ENCODE measurements at places on chromosomes 6 and 20. TPM values are rescaled to one million over a fixed set of nuclear protein-coding genes. Genes with fewer than 3 reads are reported as not detected.

DNA sequence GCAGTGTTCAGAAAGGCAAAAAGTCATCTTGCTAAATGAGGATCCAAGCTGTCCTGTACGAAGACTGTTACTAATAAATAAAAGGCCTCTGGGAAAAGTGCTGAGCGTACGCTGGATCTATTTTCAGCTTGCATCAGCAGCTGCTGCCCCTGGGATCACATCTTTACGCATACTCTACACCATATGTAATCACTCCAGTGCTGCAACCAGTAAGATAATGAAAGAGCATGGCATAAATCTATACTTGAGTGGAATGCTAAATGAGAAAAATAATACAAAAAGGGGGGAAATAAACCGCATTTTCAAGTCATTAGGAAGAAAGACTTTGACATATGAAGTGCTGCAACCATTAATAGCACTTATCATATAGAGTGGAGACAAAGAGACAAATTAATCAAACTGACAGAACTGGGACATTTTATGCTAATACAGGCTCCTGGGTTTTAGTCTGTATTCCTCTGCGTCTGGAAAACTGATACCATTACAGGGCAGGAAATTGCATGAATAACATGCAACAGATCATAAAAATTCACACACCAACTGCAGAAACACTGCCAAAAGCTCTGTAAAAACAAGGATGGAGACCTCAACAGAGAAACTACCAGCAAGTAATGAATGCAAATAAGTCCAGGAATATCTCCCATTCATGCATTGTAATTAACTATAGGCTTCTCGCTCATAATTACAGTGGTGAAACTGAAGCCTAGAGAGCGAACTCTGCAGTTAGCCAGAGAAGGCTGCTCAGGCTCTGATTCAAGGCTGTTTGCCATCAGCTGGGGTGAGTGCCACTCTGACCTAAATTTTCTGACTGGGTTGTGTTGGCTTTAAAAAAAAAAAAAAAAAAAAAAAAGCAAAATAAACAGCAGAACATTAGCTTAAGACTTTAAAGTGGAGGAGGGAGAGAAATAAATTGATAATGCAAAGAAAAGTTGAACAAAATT is 83.8 kb downstream of the GJA10 start:
- no peaks in the 10 kb centered on the region for H3K36me3 ChIP-seq
- H3K4me1 ChIP-seq, result no peaks in the 10 kb centered on the region
- H3K27me3 ChIP-seq, result no peaks in the 10 kb centered on the region
- H3K4me3 ChIP-seq, result no peak overlapping the region

DNA sequence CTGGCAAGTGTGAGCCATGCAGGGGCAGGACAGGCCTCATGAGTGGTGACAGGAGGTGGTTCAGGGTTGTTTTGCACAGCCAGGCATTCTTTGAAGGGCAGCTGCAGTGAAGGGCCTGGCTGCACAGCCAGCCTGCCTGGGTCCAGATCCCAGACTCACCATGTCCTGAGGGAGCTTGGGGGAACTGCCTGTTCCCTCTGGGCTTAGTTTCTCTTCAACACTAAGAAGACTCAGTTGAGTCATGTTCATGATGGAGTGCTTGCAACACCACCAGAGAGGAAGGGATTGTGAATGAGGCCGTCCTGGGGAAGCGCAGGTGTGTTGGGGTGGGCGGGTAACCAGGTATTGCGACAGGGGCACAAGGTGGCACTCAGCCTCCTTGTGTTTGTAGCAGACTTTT is 102.4 kb downstream of the CDH26 start:
- peaks cover 21% of the 10 kb centered on the region for H3K4me1 ChIP-seq
- DNase-seq, result no peak

DNA sequence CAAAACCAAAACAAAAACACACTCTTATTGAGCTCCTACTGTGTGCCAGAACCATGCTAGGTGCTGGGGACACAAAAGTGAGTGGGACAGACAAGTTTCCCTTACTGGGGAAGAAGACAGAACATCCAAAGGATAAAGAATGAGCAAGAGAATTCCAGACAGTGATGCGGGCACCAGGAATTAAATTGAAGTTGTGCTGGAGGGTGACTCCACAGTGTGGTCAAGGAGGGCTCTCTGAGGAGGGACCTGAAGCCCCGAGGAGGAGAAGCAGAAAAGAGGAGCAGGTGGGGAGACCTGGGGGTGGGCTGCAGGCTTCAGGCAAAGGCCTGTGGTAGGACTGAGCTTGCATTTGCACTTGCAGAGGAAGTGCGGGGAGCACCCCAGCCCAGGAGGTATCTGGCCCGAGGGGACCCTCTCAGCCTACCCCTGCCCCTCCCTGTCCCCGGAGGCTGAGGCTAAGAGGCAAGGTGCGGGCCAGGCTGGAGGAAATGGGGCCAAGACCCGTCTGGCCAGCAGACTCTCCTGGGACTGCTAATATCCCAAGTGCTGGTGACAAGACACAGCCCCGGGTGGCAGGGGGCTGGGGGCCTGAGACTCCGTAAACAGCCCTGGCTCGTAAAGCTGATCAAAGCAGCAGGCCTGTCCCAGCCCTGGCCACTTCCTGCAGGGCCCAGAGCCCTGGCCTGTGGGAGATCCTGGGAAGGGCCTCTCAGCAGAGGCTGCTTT is 57.1 kb downstream of the SNAI1 start:
- H3K27ac ChIP-seq, result no peak overlapping the region
- DNase-seq, result no peak
- no peaks in the 10 kb centered on the region for H3K36me3 ChIP-seq
- H3K4me3 ChIP-seq, result no peak overlapping the region
- H3K27me3 ChIP-seq, result no peaks in the 10 kb centered on the region
- no peaks in the 10 kb centered on the region for H3K4me1 ChIP-seq

GRCh38 chr6:112574190-112574589 is 227.1 kb downstream of the RFPL4B start:
- H3K27me3 ChIP-seq, result no peaks in the 10 kb centered on the region
- DNase-seq, result no peak
- no peak overlapping the region for H3K27ac ChIP-seq
- no peak overlapping the region for H3K4me3 ChIP-seq
- H3K4me1 ChIP-seq, result no peaks in the 10 kb centered on the region

GRCh38 chr6:37171970-37172812 is 2.2 kb downstream of the PIM1 start:
- DNase-seq, result peak; percentile 98
- H3K36me3 ChIP-seq, result peaks cover 18% of the 10 kb centered on the region
- peak overlapping the region; percentile 78 for H3K4me3 ChIP-seq

- H3K4me3 ChIP-seq, result no peak overlapping the region
- no peaks in the 10 kb centered on the region for H3K4me1 ChIP-seq
- H3K27ac ChIP-seq, result no peak overlapping the region
- no peak for DNase-seq
Measured at GRCh38 chr6:57029213-57029612, 17.3 kb upstream of the KIAA1586 start.

- no peaks in the 10 kb centered on the region for H3K27me3 ChIP-seq
- H3K4me3 ChIP-seq, result no peak overlapping the region
- H3K4me1 ChIP-seq, result peaks cover 5% of the 10 kb centered on the region
Measured at GRCh38 chr20:4916971-4917881, 84.1 kb downstream of the SLC23A2 start.

GRCh38 chr20:54502179-54502578 is 26.8 kb downstream of the DOK5 start:
- no peak overlapping the region for H3K4me3 ChIP-seq
- H3K27me3 ChIP-seq, result no peaks in the 10 kb centered on the region
- H3K4me1 ChIP-seq, result no peaks in the 10 kb centered on the region
- no peaks in the 10 kb centered on the region for H3K36me3 ChIP-seq
- H3K27ac ChIP-seq, result no peak overlapping the region

- no peak for DNase-seq
- no peaks in the 10 kb centered on the region for H3K36me3 ChIP-seq
- H3K27ac ChIP-seq, result no peak overlapping the region
- no peaks in the 10 kb centered on the region for H3K4me1 ChIP-seq
- no peak overlapping the region for H3K4me3 ChIP-seq
- no peaks in the 10 kb centered on the region for H3K27me3 ChIP-seq
Measured at GRCh38 chr6:50098641-50098993, 48.9 kb upstream of the DEFB112 start.

GRCh38 chr6:168272415-168273325 is 46.9 kb downstream of the DACT2 start:
- H3K36me3 ChIP-seq, result no peaks in the 10 kb centered on the region
- H3K4me1 ChIP-seq, result no peaks in the 10 kb centered on the region
- DNase-seq, result no peak
- H3K4me3 ChIP-seq, result no peak overlapping the region
- peaks cover 7% of the 10 kb centered on the region for H3K27me3 ChIP-seq
- H3K27ac ChIP-seq, result no peak overlapping the region

DNA sequence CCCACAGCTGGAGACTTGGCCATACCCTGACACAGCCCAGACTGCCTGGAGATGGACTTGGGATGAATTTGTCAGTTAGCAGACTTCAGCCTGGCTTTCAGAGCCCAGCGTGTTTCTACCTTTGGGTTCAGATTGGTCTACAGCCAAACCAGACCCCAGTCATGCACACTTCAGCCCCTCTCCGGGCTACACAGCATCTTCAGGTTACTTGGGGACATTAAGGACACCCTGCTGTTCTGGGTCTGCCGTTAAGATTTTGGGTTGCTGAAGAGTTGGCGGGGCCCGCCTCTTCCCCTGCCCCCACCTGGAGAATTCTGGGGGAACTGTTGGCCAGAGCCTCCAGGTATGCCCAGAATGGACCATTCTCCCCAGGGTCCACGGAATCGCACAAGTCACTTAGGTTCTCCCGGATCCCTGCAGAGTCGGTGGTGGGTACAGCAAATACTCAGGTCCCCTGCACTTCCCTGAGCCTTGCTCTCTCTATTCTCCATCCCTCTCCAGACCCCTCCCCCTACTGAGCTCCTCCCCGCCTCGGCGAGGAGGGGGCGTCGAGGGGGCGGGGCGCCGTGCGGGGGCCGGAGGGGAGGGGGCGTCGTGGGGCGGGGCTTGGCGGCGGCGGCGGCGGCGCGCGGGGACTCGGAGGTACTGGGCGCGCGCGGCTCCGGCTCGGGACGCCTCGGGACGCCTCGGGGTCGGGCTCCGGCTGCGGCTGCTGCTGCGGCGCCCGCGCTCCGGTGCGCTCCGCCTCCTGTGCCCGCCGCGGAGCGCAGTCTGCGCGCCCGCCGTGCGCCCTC is at the start of gene PTK7:
TSS of gene PTK7 (plus strand) at position 645 of the 794 bp plus-strand sequence. CDS start 175 bp downstream, outside the sequence.
- no peak for DNase-seq
- no peaks in the 10 kb centered on the region for H3K27me3 ChIP-seq

DNA sequence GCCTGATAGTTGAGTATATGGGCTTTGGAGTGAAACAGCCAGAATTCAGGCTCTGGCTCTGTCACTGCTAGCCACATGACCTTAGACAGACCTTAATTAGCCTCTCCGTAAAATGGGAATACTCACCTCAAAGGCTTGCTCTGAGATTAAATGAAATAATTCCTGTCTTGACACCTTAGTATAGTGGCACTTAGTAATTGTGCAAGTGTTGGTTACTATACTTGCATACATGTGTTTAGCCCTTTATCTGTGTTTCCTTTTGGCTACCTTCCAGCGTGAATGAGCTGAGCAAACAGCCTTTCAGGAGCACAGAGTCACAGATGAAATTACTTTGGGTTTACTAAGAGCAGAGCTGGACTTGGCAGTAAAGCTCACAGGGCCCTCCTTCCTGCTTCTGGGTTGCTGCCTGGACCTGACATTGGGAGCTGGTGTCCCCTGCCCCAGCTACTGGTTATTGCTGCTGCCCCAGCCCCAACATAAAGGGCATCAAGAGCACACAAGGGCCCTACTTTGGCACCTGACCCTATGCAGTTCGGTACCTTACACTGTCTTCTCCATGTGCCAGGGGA is 32.8 kb downstream of the CD164 start:
- peaks cover 33% of the 10 kb centered on the region for H3K4me1 ChIP-seq
- H3K36me3 ChIP-seq, result no peaks in the 10 kb centered on the region
- H3K27me3 ChIP-seq, result no peaks in the 10 kb centered on the region
- H3K27ac ChIP-seq, result no peak overlapping the region

DNA sequence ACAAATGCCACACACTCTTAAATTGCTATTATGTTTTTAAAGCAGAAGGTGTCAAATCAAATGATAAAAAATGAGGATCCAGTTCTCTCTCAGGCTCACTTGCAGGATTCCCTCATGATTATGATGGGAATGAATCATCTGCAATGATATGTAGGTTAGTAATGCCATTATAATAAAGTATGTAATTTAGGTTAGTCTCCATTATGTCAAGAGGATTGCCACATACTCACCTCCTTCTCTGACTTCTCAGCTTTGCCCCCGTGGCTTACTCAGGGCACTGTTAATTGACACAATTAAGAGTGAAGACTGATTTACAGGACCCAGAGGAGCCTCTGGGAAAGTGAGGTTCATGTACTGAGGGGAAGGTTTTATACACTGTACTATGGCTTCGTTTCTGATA is 591.7 kb upstream of the NRSN1 start:
- no peaks in the 10 kb centered on the region for H3K27me3 ChIP-seq
- no peaks in the 10 kb centered on the region for H3K36me3 ChIP-seq
- no peaks in the 10 kb centered on the region for H3K4me1 ChIP-seq

DNA sequence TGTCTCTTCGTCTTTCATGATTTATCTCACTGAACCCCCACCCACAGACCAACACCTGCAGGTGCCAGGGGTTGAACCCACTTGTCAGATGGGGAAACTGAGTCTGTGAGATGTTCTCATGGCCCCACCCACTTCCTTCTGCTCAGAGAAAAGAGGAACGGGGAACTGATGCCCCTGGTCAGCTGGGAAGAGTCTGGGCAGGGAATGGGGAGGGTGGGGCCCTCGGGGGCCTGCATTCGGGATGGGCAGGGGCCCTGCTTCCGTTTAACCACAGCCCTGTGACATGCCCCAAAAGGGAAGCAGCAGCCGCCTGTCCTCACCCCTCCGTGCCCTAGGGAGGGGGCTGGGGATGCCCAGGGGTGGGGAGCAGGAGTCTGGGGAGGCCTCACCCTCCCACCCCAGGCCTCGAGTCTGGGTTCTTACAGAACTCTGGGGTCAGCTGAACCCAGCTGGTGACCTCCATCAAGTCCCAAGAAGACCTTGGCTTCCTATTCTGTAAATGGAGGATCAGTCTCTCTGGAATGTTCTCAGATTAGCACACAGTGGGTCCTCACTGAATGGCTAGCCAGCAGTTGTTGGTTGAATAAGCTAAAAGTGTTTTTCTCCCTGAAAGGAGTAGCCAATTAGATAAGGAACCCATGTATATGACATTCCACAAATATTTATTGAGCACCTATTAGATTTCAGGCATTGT is 81.5 kb downstream of the CEBPB start:
- H3K4me1 ChIP-seq, result peaks cover 29% of the 10 kb centered on the region
- DNase-seq, result no peak
- H3K36me3 ChIP-seq, result no peaks in the 10 kb centered on the region

GRCh38 chr6:47075168-47075567 is 33.0 kb upstream of the ADGRF1 start:
- H3K4me1 ChIP-seq, result no peaks in the 10 kb centered on the region
- H3K4me3 ChIP-seq, result no peak overlapping the region
- no peaks in the 10 kb centered on the region for H3K27me3 ChIP-seq

Gene SSTR4
- total RNA-seq, result not detected

Gene MUC22
- not detected for total RNA-seq

Gene PDE7B
- total RNA-seq, result 12.9 TPM

Gene DACT2
- 1.5 TPM for total RNA-seq

Gene GATA5
- not detected for total RNA-seq
